ENCODE measurements at places on chromosomes 2 and 18. TPM values are rescaled to one million over a fixed set of nuclear protein-coding genes. Genes with fewer than 3 reads are reported as not detected.

- DNase-seq = no peak
These were observed 365 bp downstream of the CUL3 start for GRCh38 chr2:224584785-224585210.

The TNS1 gene
- 2,170 TPM for total RNA-seq

The PAX8 gene
- total RNA-seq = 1.3 TPM

The GALR1 gene
- under 0.01 TPM for total RNA-seq

The RAPH1 gene
- 19.0 TPM for total RNA-seq

The IFIH1 gene
- total RNA-seq = 12.9 TPM

GRCh38 chr2:10493634-10494281, 45.6 kb upstream of the ODC1 start:
- DNase-seq = no peak

The UGT1A7 gene
- 0.42 TPM for total RNA-seq

- DNase-seq = no peak
These were observed 89.4 kb upstream of the TAF1B start for GRCh38 chr2:9753665-9754531.

All from esophagus muscularis mucosa (tissue), 4 donors.